ENCODE measurements at places on chromosomes 7 and 10.
A peak's percentile ranks its signal among the peaks of the same experiment; 100 is the strongest.

GRCh38 chr7:68977385-68978055, 620.8 kb upstream of the AUTS2 start:
- DNase-seq = peak; percentile 35

- no peak for DNase-seq
Measured at GRCh38 chr7:4960363-4960762, 1.4 kb upstream of the MMD2 start.

DNA sequence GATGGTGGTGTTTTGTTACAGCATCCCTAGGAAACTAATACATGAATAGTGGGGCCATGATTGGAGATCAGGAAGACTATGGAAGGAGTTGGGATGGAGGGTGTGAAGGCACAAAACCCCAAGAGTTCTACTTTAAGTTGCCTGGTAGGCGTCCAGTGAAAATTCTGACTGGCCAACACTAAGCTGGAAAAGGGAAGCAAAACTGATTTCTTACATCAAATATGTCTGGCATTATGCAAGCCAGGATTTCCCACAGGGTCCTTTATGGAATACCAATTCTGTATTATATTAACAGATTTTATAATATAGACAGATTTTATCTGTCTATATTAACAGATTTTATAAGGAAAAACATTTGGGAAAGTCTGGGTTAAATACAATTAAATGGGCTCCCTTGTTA, 16.2 kb downstream of the CPVL start:
- no peak for DNase-seq

- peak; percentile 61 for DNase-seq
Measured at GRCh38 chr10:69716711-69717560, 84.8 kb upstream of the COL13A1 start.

DNA sequence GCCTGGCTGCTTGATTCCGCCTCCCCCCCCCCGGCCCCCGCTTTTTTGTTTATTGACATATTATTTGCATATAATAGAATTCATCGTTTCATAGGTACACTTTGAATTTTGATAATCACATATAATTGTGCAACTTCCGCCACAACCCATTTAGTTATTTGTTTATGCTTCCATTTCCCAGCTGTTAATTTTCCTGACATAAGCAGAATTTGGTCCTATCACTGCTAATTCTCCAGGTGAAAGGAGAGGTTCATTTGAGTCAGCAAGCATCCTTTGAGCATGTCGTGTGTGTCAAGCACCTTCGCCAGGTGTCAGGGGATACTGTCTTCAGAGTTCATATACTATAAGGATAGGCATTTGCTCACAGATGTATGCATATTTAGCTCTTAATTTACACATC, 102.2 kb downstream of the CELF2 start:
- no peak for DNase-seq

DNA sequence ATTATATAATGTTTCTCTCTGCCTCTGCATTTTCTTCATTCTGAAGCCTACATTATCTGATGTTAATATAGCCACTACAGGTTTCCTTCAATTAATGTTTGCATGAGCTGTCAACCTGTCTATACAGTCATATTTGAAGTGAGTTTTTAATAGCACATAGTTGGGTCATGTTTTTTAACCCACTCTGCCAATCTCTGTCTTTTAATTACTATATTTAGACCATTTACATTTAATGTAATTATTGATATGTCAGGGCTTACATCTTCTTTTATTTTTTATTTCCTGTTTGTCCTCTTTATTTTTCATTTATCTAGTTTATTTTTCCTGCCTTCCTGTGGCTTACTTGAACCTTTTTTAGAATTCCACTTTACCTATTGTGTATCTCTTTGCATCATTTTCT, 124.3 kb upstream of the PDE1C start:
- no peak for DNase-seq

DNA sequence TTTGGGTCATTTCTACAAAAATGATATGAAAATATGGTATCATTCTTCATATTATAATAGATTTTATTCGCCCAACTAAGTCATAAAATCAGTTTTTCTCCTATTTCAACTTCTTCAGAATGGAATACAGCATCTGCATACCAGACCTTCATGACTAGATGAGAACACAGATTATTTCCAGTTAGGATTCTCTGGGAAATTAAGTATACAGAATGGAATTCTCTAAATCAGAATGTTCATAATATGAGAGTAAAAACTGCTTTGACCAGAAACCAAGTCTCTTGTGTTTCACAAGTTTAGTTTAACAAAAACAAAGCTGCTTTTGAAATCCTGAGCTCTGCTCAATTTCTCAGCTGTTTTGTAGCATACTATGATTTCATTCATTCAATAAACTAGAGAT, 160.3 kb upstream of the SEMA3A start:
- DNase-seq = no peak

DNA sequence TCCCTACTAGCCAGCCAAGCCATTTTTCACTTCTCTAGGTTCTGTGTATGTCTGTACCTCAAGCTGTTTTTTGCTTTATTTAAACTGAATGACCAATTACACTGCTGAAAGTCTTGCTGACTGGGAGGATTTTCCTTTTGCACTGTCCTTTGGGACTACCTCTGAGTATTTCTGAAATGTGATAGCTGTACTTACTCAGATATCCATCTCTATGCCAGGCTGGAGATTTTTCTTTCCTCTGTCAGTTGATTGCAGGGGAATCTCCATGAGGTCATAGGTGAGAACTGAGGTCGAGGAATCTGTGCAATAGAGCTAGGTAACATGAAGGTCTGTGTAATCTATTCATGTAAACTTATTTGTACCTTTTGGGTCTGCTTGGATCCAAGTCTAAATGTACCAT, 38.9 kb upstream of the ANKRD1 start:
- no peak for DNase-seq

DNA sequence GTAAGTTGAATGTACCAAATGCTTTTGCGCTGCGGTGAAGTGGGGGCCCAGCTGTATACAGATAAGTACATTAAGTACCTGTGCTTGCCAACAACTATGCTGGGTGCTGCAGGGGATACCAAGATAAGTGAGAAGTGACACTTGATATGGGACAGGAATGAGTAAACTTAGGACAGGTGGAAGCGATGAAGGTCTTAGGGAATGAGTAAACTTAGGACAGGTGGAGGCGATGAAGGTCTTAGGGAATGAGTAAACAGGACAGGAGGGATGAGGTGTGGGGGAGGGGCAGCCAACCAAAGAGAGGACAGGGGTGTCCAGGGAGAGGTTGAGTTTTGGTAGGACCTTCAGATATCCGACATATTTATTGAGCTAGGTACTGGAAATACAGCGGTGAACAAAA, 1.4 kb downstream of the MDH2 start:
- DNase-seq = no peak

GRCh38 chr7:88429382-88429781, 122.7 kb upstream of the STEAP4 start:
- DNase-seq = peak; percentile 15

DNA sequence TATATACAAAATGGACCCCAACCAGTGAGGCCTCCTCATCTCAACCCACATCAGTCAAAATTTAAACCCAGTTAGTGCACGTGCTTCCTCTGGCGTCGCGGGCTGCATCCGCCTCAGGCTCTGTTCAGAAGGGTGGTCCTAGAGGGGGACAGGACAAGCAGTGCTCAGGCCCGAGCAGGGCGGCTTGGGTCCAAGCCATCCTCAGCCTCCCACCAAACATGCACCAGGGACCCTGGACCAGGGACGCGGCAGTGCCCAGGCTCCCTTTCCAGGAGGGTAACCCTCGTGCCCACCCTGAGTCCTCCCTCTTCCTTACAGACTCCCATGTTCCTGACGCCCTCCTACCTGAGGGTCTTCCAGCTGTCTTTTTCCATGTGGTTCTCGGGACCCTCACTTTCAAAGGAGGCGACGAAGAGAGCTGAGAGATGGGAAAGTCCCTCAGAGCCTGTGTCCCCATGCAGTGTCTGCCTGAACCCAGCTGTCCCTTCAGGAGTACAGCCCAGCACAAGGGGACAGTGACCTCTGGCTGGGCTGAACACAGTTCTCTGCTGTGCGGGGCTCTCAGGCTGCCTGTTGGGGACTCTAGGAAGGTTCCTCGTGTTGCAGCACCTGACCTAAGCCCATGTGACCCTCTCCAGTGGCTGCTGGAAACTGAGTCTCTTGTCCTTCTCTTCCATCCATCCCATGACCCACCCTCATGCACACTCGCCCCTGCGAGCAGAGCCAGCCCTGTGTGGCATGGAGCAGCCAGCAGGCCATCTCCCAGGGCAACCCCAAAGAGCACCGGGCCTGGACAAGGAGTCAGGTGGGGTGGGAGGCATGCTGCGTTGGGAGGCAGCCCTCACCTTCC, 58.1 kb downstream of the CSGALNACT2 start:
- DNase-seq = no peak

DNA sequence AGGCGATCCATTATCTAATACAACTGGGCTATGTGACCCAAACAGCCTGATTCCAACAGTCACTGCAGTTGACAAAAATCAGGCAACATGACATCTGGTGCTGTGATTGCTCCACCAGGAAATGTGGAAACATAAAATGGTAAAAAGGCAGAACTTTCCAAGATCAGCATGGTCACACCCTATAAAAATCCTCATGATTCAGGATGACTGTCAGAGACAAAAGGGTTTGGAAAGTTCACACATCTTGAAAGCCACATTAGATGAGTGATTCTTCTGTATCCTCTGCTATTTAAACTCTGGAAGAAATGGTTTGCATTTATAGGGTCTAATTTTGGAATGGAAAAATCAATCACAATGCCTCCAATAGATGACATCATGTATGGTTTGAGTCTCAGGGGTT, 662.6 kb upstream of the IGFBP3 start:
- DNase-seq = no peak

All from NCI-H69 (cell line).